ENCODE measurements at places on chromosomes 4 and X.

GRCh38 chrX:38890963-38891362 lies 89.7 kb downstream of the MID1IP1 start:
- DNase-seq, result no peak

DNA sequence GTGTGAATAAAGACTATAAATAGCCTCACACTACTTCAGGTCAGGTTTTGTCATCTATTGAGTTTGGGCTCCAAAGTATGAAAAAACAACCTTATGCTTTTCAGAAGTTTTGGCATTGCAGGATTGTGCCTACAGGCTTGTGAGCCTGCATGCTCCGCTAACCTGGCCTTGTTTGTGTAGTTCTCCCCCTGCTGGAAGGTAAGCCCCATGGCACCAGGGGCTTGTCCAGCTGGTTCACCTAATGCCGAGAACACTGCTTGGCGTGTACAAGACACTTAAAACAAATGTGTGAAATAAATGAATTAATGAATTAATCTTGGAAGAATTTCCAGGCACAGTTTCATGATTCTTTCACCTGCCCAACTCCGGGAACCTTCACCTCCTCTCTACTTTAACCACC lies 1.8 kb upstream of the HSD17B10 start:
- peak; percentile 61 for DNase-seq

GRCh38 chr4:123575291-123575690 lies 178.7 kb downstream of the SPRY1 start:
- DNase-seq, result no peak

- DNase-seq, result no peak
These were observed 14.1 kb upstream of the SEC24D start for GRCh38 chr4:118849867-118850487.

GRCh38 chrX:37781814-37782213 lies 2.0 kb downstream of the CYBB start:
- DNase-seq, result no peak

DNA sequence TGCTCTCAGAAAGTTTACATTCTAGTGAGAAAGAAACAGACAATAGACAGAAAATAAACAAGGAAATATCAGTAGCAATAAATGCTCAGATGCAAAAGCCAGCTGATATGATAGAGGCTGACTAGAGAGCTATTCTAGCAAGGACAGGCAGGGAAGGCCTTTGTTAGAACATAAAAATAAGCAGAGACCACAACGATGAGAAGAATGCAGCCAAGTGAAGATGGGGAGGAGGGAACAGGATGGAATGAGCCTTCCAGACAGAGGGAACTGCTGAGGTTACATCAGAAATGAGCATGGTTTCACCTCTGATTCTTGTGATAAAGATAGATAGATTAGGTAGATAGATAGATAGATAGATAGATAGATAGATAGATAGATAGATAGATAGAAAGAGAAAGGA lies 7.6 kb upstream of the SOWAHB start:
- no peak for DNase-seq

- no peak for DNase-seq
These were observed 52.6 kb downstream of the RS1 start for GRCh38 chrX:18619288-18619687.

DNA sequence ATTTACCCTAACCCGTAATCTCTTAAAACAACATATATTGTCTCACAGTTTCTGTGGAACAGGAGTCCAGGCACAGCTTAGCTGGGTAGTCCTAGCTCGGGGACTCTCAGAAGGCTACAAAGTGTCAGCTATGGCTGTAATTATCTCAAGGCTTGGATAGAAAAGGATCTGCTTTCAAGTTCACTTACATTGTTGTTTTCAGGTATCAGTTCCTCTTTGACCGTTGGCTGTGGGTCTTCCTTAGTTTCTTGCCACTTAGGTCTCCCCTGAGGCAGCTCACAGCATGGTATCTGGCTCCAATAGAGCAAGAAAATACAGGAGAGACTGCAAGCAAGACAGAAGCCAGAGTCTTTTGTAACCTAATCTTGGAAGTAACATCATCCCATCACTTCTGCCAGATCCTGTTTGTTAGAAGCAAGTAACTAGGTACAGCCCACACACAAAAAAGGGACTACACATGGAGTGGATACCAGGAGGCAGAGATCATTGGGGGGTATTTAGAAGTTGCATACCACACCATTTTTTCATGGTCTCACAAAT lies 137.0 kb downstream of the MAGEB5 start:
- DNase-seq, result no peak

GRCh38 chr4:184459413-184459812 lies 14.9 kb downstream of the IRF2 start:
- no peak for DNase-seq

GRCh38 chr4:90946945-90947344 lies 819.8 kb downstream of the CCSER1 start:
- no peak for DNase-seq

GRCh38 chr4:60884587-60884986 lies 315.5 kb upstream of the ADGRL3 start:
- no peak for DNase-seq

DNA sequence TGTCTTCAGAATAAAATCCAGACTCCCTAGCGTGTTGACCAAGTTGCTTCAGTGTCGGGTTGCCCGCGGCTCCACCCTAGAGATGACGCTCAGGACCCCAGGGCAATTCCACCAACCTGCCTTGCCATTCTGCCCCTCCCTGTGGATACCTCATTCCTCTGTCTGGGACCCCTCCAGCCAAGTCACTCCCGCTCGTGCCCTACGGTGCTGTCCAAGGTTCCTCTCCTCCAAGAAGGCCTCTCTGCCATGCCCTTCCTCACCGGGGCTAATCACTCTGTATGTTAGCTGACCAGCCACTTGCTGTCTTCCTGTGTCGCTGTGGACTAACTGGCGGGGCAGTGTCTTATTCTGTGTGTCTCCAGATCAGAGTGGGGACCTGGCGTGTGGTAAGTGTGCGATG lies 46.6 kb downstream of the TENM3 start:
- DNase-seq, result no peak

DNA sequence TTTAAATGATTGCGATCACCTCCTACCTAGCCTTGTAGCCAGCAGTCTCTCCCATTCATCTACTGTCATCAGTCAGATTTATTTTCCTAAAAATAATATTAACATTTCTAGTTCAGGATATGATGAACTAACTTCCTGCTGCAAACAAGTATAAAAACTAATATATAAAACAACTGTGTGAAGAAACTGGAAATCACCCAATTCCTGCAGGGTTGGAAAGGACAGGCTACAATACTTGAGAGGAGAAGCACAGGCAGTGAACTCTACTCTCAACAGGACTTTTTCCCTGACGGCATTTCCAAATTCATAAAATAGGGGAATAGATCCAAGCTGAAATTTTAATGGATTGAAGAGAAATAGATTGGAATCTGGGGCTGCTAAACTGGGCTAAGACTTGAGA lies 14.2 kb upstream of the BBS12 start:
- DNase-seq, result no peak

DNA sequence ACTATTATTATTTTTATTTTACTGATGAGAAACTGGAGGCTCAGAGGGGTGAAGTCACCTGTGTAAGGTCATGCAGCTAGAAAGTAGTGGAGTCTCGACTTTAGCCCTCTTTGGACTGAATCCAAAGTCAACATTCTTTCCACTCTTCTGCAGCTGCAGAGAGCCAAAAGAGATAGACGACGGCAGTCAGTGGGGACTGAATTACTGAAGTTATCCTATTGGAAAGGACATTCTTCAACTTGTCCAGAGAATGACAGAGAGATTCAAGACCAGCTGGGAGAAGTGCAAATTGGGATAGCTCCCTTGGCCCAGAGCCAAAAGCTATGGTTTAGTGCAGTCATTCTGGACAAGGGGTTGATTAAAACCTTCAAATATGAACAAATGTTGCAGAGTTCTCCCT lies 42.5 kb downstream of the VGLL1 start:
- no peak for DNase-seq

GRCh38 chrX:68133181-68133580 lies 300.1 kb downstream of the OPHN1 start:
- no peak for DNase-seq

DNA sequence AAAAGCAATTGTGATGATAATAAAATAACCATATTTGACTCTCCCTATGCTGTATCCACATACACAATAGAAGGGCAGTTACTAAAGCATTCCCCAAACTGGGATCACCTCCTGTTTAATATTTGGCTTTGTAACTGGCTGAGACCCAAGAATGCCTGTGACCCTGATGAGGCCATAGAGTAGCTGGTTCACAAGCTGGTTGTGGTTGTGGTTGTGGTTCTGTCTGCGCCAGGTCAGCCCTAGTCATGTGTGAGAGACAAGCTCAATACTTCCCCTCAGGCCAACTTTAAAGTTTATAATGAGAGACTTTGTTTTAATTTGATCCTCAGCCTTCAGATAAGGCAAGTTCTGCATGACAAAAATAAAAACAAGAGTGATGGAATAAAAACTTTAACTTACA lies 209.9 kb downstream of the PARM1 start:
- DNase-seq, result no peak

DNA sequence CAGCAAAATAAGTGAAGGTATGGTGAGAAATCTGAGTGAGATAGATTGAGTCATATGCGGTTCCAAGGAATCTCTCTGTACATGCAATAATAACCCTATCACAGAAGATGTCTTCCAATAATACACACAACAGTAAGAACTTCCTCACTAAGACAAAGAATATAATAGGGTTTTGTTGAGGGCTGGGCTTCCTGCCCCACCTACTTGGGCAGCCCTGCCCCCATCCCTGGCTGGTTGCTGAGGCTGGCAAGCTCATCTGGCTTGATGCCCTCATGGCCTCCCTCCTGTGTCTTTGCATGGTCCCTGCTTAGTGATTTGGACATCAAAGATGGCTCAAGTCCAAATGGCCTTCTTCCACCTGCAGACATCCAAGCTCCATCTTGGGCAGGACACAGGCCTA lies 2.7 kb downstream of the GEMIN8 start:
- no peak for DNase-seq

DNA sequence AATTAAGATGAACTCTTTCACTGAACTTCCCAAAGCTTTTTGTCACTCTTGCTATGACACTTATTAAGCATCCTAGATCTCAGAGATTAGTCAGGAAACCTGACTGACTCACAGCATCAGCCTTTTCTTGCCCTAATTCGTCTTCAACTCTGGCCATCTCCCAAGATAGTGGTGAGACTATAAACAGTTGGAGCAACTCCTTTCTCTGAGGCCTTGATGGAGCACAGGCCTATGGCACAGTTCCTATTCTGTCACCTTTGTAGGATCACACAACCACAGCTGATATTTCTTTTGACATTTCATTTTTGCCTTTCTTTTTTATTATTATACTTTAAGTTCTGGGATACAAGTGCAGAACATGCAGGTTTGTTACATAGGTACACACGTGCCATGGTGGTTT lies 217.6 kb downstream of the PRR32 start:
- no peak for DNase-seq

- peak; percentile 64 for DNase-seq
These were observed at the start of gene HPSE for GRCh38 chr4:83334425-83335241. TSS of gene HPSE (minus strand) at chr4:83334848. CDS start at chr4:83334782, 66 bp downstream.

- no peak for DNase-seq
These were observed 539.6 kb upstream of the DIPK2B start for GRCh38 chrX:45740291-45740690.

DNA sequence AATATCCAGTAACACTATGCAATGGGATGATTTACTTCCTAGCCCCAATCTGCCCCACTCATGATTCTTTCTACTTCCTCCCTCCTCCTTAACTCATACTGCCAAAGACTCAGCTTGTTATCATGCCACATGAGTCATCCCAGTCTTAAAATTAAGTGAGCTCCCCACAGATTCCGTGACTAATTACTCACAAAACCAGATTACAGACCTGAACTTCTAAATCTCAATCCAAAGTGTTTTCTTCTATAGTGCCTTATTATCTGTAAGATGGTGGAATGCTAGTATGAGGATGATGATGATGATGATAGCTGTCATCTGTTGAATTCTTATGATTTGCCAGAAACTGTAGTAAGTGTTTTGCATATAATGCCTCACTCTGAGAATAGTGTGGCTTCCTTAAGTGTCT lies 27.7 kb upstream of the GPC3 start:
- no peak for DNase-seq

DNA sequence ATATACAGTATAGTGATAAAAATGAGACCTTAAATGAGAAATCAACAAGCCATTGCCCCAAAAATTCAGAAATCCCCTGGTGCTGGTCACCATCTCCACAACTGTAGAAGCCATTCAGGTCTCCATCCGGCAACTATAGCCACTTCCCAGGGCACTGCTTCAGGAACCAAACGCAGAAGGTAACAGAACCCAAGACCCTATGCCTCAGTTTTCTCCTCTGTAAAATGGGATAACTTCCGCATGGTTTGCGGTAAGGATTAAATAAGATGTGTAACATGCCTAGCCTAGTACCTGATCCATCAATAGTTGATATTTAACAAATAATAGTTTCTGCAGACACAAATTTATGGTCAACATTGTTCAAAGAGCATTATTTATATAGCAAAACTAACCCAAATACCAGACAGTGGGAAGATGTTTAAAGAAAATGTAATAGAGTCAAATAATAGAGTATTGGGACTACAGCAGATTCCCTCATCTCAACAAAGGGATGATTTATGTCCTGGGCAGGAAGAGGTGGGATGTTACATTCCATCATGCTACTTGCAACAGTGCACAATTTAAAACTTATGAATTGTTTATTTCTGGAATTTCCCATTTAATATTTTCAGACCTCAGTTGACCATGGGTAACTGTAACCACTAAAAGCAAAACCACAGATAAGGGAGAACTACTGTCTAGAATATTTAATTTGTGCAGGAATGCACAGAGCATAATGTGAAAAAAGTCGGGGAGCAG lies 30.0 kb downstream of the IRF2 start:
- no peak for DNase-seq

DNA sequence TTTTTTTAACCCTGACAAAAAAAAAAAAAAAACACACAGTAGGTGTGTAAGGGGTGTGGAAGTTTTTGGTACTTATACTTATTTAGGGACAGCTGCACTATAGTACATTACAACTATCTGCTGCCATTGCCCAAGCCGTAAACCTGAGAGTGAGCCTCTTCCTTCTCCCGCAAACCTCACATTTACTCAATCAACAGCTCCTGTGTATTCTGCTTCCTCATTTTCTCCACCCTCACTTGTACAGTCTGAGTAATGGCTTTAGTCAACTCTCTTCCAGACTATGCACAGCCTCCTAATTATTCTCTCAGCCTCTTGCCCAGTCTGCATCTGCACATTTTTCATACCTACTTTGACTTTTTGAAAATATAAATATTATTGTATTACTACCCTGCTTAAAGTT lies 362.0 kb downstream of the ADAM29 start:
- no peak for DNase-seq

- no peak for DNase-seq
These were observed 24.2 kb upstream of the DCAF8L2 start for GRCh38 chrX:27565992-27566391.

GRCh38 chr4:125387770-125388169 lies 73.0 kb downstream of the FAT4 start:
- DNase-seq, result no peak

- DNase-seq, result no peak
These were observed 88.6 kb downstream of the GSTCD start for GRCh38 chr4:105797225-105797624.

- no peak for DNase-seq
These were observed 47.4 kb upstream of the APOOL start for GRCh38 chrX:84956304-84956703.

- no peak for DNase-seq
These were observed 432.0 kb downstream of the GLUD2 start for GRCh38 chrX:121479406-121479805.

GRCh38 chr4:175447016-175447415 lies 365.0 kb downstream of the GPM6A start:
- no peak for DNase-seq

- DNase-seq, result no peak
These were observed 28.7 kb downstream of the LDB2 start for GRCh38 chr4:16869594-16870245.

- DNase-seq, result no peak
These were observed 19.5 kb downstream of the SMPX start for GRCh38 chrX:21738210-21738949.
